ENCODE measurements at places on chromosomes 1 and 21.

- DNase-seq = no peak
Measured at GRCh38 chr1:216186816-216187215, 236.4 kb downstream of the USH2A start.

DNA sequence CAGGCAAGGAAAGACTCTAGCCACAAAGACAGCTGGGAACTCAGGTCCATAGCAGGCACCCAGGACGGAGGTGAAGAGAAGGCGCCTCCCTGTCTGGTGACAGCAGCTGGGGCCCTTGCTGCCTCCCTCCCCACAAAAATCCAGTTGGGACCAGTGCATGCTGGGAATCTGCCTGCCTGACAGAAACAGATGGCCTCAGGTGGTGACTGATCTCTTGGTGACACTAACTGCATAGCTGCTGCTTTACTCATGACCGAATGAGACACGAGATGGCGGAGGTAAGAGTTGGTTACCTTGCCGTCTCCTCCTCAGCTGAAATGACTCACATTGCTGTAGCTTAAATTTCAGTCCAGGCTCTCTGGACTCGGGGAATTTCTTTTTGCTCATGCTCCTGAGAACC is 130.3 kb downstream of the FGGY start:
- DNase-seq = no peak

GRCh38 chr1:22855668-22856606 is 116.7 kb downstream of the LACTBL1 start:
- DNase-seq = no peak

DNA sequence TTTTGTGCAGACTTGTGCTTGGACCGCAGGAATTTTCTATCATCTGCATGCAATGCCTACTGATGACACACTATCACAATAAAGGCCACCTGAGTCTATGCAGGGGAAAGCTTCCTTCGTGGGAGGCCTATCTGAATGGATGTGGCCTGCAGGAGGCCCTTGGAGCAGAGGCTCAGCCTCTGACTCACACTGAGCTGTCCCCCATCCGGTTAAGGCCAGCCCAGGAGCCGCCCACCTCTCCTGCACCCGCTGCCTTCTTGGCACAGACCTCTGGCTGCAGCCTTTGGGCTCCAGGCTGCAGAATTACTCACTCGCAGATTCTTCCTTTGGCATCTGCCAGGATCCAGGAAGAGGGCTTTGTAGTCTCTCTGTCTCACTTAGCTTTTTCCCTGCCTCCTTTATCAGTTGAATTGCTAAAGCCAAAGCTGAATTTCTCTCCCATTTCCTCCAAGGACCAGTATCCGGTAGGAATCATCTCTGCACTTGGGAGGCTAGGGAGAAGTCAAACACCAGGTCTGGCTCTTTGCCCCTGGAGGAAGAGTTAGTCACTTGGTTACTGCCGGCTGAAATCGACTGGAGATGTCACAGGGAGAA is 65.1 kb upstream of the JUN start:
- peak; percentile 84 for DNase-seq

- peak; percentile 10 for DNase-seq
Measured at GRCh38 chr1:54091666-54092065, 38.3 kb downstream of the TCEANC2 start.

GRCh38 chr1:161218301-161219077 is 3.4 kb downstream of the FCER1G start:
- no peak for DNase-seq

- no peak for DNase-seq
Measured at GRCh38 chr1:223328566-223328965, 35.4 kb downstream of the SUSD4 start.

- DNase-seq = no peak
Measured at GRCh38 chr21:33892853-33893252, 22.8 kb downstream of the ATP5PO start.

GRCh38 chr1:167126317-167126716 is 32.4 kb downstream of the STYXL2 start:
- DNase-seq = no peak

DNA sequence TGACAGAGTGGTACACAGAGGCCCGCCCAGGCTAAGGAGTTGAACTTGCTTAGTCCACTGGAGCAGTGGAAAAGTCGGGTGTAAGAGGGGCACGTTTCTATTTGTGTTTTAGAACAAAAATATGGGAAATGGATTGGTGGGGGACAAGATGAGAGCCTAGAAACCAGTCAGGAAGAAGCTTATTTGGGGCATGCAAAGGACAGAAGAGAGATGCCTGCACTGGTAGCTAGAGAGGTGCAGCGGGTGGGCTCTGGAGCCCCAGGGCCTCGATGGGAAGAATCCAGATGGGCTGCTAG is 1.2 kb upstream of the LIN9 start:
- DNase-seq = no peak

DNA sequence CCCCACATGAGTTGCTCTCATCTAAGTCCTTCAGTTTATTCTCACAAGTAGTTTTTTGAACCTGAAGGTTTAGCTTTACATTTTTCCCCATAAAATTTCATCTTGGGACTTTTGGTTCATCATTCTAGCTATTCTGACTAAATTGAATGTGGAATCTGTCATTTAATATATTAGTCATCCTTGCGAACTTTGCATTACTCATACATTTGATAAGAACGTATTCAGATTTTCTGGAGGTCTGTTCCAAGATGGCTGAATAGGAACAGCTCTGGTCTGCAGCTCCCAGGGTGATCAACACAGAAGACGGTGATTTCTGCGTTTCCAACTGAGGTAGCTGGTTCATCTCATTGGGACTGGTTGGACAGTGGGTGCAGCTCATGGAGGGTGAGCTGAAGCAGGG is 59.8 kb upstream of the CSF1 start:
- DNase-seq = no peak

GRCh38 chr1:67836769-67837168 is 3.5 kb upstream of the GNG12 start:
- DNase-seq = no peak

DNA sequence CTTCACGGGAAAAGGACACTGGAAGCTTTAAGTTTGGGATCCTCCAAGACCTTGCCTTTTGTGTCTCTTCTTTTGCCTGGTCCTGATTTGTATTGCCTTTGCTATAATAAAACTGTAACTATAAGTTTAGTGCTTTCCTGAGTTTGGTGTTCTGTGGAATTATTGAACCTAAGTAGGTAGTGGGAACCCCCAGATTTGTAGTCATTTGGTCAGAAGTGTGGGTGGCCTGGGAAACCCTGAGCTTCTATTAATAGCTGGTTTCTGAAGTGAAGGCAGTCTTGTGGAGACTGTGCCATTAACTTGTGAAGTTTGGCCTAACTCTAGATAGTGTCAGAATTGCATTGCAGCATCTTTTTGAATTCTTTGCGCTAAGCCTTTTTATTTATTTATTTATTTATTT is 6.8 kb upstream of the MYCL start:
- no peak for DNase-seq

DNA sequence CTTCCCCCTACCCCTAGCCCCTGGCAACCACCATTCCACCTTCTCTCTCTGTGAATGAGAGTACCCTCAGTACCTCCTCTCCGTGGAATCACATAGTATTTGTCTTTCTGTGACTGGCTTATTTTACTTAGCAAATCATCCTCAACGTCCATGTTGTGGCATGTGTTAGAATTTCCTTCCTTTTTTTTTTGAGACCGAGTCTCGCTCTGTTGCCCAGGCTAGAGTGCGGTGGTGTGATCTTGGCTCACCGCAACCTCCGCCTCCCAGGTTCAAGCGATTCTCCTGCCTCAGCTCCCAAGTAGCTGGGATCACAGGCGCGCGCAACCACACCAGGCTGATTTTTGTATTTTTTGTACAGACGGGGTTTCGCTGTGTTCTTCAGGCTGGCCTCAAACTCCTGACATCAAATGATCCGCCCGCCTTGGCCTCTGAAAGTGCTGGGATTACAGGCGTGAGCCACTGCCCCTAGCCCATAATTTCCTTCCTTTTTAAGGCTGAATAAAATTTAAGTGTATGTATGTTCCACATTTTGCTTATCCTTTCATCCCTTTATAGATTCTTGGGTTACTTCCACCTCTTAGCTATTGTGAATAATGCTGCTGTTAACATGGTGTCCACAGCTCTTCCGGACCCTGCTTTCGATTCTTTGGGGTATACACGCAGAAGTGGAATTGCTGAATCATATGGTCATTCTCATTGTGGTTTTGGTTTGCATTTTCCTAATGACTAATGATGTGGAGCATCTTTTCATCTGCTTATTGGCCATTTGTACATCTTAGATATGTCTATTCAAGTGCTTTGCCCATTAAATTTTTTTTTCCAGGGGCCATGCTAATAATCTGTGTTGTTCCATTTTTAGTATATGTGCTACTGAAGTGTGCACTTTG is 32.3 kb downstream of the ERRFI1 start:
- no peak for DNase-seq

DNA sequence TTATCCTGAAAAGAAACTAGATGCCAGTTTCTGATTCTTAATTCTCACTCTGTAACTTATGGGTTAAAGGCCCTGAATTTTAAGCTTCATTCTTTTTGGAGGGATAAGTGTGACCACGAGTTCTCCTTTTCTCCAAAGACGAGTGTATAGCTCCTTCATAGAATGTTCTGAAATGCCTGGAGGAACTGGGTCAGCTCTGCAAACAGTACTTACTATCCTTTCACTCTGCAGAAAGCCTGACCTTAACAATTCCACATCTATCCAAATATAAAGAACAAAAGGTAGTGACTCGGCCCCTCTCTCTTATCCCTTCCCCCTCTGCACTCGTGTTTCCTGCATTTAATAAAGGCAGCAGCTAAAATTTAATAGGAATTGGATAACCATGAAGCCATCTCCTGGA is 150.5 kb downstream of the LYPLAL1 start:
- DNase-seq = no peak

- peak; percentile 98 for DNase-seq
Measured at GRCh38 chr1:26284597-26285347, 4.9 kb downstream of the SH3BGRL3 start.

- DNase-seq = no peak
Measured at GRCh38 chr1:220011620-220012019, 34.7 kb downstream of the EPRS1 start.

DNA sequence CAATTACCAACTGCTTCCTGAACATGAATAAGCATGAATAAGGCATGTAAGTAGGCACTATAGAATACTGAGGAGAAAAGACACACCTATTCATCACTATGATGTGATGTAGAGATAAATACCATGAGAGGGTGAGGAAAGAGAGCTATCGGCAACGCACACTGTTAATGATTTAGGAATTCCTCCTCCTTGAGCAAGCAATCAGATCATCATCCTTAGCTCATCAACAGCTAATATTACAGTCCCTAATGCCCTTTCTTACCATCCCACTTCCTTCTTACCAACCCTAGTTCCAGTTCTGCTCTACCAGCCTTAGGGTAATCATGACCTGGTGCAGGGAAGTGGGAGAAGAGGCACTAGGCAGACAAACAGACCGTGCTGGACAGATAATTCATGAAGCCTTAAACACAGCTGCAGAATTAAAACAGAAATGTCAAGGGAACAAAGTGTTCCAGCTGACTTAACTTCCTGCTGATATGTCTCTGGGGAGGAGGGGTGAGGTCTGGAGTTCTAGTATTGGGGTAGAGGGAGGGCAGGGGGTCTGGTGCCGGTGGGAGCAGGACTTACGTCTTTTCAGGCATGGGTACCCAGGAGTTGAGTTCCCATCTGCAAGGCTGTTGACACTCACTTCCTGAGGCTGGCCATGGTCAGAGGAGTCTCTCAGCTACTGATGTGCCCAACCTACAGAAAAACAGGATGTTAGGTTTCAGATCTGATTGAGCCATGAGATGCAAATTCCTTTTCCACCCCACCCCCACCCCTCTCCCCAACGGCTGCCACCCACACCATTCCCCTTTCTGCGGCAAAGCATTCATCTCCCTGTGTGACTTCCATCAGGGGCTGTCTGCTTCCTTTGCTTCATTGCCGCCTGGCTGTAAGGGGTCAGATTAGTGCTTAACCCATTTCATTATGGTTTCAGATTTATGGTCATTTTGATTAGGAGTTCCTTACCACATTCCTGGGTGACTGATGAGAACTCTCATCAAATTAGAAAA is 12.6 kb upstream of the RCSD1 start:
- DNase-seq = peak; percentile 87

All from inflammatory macrophage (primary cell).